Hypothalamus (tissue), 51 donors: ENCODE measurements at places on chromosomes 13 and 19.

GRCh38 chr19:16609511-16610200 lies 18.3 kb downstream of the MED26 start:
- DNase-seq, result no peak

GRCh38 chr13:102310691-102311418 lies 91.0 kb downstream of the FGF14 start:
- DNase-seq, result no peak

DNA sequence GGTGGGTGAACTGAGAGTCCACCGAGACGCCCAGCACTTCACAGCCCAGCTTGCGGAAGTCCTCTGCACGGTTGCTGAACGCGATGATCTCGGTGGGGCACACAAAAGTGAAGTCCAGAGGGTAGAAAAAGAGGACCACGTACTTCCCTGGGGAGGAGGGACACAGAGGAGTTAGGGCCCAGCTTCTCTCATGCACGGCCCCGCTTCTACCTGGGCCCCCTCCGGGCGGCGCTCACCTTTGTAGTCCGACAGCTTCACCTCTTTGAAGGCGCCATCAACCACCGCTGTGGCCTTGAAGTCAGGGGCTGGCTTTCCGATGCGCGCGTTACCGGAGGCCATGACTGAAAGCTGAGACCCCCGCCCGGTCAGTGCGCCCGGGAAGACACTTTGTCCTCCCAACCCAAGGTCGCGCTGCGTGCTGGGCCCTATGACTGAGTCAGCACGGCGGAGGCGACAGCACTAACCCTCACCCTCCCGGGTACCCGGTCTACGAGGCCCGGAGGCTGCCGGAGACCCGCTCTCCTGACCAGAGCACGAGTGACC lies 606 bp downstream of the PRDX2 start:
- DNase-seq, result peak; percentile 49

GRCh38 chr13:51584731-51585672 lies 740 bp downstream of the WDFY2 start:
- DNase-seq, result no peak

- DNase-seq, result no peak
Observed at GRCh38 chr19:51691074-51691583, 2.0 kb upstream of the SPACA6 start.

GRCh38 chr19:4524808-4525562 lies 6.7 kb upstream of the PLIN4 start:
- no peak for DNase-seq
